Esophagus muscularis mucosa (tissue), 4 donors: ENCODE measurements at places on chromosomes 16 and 17.

DNA sequence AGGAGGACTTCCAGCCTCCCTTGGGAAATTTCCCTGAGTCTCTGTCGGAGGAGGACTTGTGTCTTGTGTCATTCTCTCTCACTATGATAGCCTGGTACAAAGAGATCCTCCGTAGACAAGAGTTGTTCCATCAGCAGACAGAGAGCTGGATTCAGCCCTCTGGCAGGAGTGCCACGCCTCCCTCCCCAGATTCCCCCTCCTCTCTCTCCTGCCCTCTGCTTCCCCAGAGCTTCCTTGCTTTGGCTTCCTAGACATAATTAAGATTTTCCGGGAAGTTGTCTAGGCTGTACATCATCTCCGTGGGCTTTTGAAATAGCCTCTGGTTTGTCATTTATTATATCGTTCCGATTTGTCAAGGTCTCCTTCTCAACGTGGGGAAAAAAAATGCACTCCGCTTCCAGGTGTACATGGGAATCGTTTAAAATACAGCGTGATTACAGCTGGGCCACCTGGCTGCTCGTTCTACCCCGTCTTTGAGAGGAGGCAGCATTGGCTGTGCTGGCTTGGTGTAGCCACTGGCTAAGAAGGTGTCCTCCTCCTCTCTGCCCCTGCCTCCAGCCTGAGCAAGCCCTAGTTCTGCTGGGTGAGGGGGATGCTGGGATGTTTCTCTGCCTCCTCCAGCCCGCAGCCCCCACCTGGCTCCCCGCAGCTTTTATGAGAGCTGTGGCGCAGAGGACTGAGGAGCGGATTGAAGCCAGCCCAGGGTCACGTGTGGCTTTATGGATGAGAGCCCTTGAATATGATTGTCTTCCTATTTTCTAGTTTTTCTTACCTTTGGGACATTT lies 282.5 kb downstream of the SNX29 start:
- peaks cover 13% of the 10 kb centered on the region for H3K4me1 ChIP-seq
- DNase-seq = no peak
- no peak overlapping the region for H3K4me3 ChIP-seq
- no peak overlapping the region for H3K27ac ChIP-seq

DNA sequence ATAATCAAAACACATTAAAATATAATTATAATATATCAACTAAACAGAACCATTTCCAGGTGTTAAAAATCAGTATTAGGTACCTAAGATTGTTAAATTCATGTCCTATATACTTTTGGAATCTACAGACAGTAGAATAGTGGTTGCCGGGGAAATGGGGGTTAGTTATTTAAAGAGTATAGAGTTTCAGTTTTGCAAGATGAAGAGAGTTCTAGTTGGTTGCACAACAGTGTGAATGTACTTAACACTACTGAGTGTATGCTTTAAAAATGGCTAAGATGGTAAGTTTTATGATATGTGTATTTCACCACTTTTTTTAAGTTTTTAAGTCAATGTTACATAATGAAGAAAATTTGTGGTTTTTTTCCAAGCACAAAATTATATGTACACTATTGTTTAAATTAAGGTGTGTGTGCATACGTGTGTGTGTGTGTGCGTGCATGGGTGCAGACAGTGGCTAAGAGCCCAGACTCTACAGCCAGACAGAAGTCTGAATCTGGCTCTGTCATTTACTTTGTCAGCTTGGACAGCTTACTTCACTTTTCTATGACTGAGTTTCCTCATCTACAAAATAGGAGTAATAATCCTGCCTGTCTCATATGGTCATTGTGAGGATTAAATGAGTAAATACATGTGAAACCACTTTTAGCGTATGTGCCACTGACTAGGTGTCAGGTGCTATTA lies 25.3 kb upstream of the PHAF1 start:
- DNase-seq = no peak
- no peaks in the 10 kb centered on the region for H3K27me3 ChIP-seq
- peaks cover 21% of the 10 kb centered on the region for H3K36me3 ChIP-seq
- no peak overlapping the region for H3K27ac ChIP-seq

- H3K4me3 ChIP-seq = no peak overlapping the region
- H3K27ac ChIP-seq = peak overlapping the region; percentile 91
- DNase-seq = no peak
These were observed 2.0 kb upstream of the MAPK3 start for GRCh38 chr16:30124985-30125379.

DNA sequence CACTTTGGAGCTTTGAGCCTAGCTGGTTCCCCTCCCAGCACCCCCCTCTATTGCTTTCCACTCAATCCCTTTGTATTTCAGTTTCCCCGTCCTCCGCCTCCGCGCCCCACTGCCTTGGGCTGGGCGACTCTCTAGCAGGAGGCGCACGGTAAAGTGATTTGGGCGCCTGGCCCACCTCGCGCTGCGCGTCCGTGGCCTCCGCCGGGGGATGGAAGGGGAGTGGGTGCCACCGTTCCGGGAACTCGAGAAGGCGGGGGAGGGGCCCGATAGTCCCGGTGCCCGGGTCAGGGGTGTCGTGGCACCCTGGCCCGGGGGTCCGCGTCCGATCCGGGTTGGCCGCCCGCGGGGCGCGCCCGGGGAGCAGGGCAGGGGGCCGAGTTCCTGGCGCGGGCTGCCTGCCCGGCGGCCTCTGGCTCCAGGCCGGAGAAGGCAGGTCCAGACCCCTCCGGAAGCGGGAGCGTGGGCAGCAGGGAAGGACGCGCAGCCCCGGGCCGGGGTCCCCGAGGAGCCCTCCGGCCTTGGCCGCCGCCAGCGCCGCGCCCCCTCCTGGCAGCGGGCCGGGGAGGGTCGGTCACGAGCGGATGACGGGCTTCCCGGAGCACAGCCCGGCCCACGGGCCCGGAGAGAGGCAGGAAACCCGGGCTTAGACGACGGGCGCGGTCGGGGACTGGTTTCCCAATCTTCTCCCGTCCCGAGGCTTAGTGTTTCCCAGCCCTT lies 15.8 kb downstream of the MEOX1 start:
- DNase-seq = no peak
- H3K27ac ChIP-seq = peak overlapping the region; percentile 85
- H3K4me1 ChIP-seq = peaks cover 34% of the 10 kb centered on the region
- H3K4me3 ChIP-seq = peak overlapping the region; percentile 55
- H3K36me3 ChIP-seq = no peaks in the 10 kb centered on the region
- peaks cover 30% of the 10 kb centered on the region for H3K27me3 ChIP-seq

GRCh38 chr16:24463196-24463945 lies 76.0 kb upstream of the RBBP6 start:
- no peaks in the 10 kb centered on the region for H3K4me1 ChIP-seq
- H3K36me3 ChIP-seq = no peaks in the 10 kb centered on the region
- no peak for DNase-seq
- no peaks in the 10 kb centered on the region for H3K27me3 ChIP-seq

DNA sequence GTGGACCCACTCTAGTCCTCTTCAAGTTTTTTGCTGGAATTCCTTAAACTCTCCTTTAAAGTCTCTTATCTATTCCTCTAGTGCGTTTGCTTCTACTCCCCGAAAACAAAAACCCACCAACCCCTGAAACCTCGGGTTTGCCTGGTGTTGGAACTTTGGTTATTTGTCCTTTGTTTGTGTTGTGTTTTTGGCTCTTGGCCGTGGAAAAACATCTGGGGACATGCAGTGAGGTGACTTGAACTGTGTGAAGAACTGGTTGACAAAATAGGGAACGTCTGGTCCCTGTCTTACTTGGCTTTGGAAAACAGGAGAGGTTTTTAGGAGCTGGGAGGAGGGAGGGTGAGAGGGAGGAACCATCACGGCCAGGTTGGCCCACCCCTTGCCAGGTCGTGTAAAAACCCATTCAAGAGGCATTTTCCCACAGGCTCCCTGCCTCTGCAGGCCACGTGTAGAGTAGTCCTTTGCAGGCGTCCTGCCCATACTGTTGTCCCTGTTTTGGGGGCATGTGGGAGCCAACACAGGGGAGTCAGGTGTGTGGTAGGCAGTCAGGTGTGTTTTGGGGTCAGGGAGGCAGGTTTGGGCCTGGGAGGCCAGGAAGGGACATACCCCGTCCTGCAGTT lies 169.3 kb downstream of the RAB11FIP4 start:
- DNase-seq = no peak
- no peaks in the 10 kb centered on the region for H3K36me3 ChIP-seq
- peak overlapping the region; percentile 69 for H3K4me3 ChIP-seq
- H3K4me1 ChIP-seq = peaks cover 69% of the 10 kb centered on the region

DNA sequence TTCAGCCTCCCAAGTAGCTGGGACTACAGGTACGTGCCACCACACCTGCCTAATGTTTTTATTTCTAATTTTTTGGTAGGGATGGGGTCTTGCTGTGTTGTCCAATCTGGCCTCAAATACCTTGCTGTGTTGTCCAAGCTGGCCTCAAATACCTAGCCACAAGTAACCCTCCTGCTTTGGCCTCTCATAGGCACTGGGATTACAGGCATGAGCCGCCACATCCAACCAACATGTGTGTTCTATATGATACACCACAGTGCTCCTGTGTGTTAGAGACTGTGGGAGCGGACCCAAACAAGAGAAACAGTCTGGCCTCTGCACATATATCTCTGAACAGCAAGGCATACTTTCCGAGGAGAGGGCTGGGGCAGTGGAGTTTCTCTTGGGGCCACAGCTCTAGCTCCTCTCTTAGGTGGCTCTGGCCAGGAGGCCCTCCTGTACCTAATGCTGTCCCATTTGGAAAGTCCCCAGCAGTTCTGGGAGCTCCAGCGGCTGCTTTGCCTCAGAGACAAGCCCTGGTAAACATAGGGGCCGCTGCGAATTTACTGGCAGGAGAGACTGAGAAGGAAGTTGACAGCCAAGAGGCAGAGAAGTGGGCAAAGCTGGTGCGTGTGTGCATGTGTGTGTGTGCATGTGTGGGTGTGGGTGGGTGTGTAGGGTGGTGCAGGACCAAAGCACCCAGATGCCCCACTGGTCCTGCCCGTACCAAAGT lies 95.0 kb downstream of the RAB11FIP4 start:
- H3K4me3 ChIP-seq = no peak overlapping the region
- peaks cover 26% of the 10 kb centered on the region for H3K4me1 ChIP-seq
- H3K27ac ChIP-seq = no peak overlapping the region
- peaks cover 50% of the 10 kb centered on the region for H3K27me3 ChIP-seq
- H3K36me3 ChIP-seq = no peaks in the 10 kb centered on the region

DNA sequence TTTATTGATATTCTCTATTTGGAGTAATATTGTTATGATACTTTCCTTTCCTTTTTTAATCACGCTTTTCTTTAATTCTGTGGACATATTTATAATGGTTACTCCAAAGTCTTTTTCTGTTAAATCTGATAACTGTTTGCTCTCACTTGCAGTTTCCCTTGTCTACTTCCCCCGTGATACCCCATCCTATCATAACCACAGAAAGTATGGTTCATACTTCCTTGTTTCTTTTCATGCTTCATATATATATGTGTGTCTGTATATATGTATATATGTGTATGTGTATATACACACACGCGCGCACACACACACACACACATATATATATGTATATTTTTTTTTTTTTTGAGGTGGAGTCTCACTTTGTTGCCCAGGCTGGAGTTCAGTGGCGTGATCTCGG lies 23.5 kb downstream of the SPECC1 start:
- no peak overlapping the region for H3K4me3 ChIP-seq
- no peaks in the 10 kb centered on the region for H3K36me3 ChIP-seq
- no peaks in the 10 kb centered on the region for H3K4me1 ChIP-seq
- no peaks in the 10 kb centered on the region for H3K27me3 ChIP-seq
